Muscle of arm (tissue), 14 donors: ENCODE measurements at places on chromosomes 7 and 10. TPM values are rescaled to one million over a fixed set of nuclear protein-coding genes. Genes with fewer than 3 reads are reported as not detected.

DNA sequence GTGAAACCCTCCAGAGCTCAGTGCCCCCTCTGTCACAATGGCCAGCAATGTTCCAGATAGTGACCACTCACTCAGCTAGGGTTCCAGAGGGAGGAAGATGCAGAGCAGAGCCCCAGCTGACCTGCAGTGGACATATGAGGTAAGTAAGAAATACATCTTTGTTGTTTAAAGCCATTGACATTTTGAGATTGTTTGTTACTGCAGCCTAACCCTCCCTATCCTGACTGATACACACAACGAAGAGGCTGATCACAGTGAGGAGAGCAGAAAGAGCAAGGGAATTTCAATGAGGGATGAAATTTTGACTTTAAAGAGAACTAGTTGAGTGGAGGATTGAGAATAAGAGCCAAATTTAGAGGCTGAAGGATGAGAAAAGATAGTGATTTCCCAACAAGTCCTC, 51.3 kb upstream of the LRGUK start:
- DNase-seq, result no peak

Gene HGF
- polyA plus RNA-seq, result not detected

Gene ABCB8
- 18.1 TPM for polyA plus RNA-seq

GRCh38 chr7:128933180-128933891, 4.4 kb upstream of the IRF5 start:
- DNase-seq, result no peak

DNA sequence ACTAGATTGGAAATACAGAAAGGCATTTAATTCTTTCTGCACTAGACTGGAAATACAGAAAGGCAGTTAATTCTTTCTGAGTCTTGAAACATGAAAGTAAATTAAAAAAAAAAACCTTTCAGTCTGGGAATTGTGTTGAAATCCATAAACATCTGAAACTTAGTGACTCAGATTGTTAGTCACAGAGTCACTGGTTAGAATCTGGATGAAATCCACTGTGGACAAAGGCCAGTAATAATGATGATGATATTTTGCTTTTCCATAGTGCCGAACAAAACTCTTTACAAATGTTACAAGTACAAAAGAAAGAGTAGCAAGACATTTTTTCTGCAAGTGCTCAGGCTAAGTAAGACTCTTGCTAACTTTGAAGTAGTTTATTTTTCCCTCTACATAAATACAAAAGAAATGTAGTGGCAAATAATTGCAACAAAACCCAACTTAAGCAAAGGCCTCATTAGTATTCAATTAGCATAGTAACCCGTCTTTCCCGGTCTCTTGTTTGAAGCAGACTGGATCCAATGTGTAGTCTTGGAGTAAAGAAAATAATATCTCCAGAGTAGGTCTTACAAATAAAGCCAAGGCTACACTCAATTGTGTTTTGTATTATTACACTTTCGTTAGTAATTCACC, 5.8 kb upstream of the PRTFDC1 start:
- DNase-seq, result peak; percentile 93

- no peak for DNase-seq
Measured at GRCh38 chr10:5076615-5077014, 17.6 kb upstream of the AKR1C3 start.

- DNase-seq, result no peak
Measured at GRCh38 chr10:104274762-104275721, 6.1 kb downstream of the GSTO2 start.

Gene ELFN1
- 12.9 TPM for polyA plus RNA-seq

DNA sequence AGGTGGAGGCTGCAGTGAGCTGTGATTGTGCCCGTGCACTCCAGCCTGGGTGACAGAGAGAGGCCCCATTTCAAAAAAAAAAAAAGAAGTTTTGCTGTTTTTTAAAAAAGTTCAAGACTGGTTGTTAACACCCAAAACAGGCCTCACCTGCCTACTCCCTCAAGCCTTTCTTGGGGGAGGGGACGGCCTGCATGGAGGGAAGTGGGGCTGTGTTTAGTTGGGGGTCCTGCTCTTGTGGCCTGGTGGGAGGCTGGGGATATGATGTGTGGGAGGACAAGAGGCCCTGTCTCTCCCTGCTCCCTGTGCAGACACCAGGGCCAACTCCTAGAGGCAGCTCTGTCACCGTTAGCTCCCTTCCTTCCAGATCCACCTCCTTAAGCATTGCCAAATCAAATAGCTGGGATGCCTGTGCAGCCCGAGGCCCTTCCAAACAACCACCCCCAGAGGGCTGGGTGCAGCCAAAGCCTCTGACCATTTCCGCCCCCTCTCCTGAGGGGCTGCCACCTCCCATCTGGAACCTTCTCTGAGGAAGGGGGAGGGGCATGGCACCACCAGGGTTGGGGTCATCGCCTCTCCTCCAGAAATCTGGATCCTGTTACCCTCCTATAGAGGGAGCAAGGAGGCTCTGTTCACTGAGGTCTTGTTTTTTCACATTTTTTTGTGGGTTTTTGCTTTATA, 32.9 kb upstream of the ANKRD2 start:
- no peak for DNase-seq

Gene KNDC1
- polyA plus RNA-seq, result 5.2 TPM

DNA sequence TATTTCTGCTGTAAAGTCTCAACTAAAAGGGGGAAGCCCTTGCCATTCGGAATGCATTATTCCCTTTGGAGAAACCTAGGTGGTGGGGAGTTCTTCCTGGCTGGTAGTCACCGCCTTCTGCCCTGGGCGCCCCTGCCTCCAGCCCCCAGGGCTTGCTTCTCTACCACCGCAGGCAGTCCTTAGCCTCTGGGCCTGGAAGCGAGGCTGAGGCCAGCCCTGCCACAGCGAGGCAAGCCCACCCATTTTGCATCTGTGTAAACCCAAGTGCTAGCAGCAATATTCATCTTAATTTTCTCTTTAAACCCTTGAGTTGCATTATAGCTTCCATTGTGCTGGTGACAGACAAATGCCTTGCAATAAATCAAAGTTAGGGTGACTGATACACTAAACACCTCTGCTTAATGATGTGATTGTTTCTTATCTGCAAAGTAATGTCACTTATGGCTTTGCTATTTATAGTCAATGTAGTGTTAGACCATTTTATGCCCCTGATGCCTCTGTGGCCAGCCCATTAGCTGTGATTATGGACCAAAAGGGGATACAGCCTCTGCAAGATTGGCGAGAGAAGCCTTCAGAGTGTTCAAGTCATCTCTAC, 26.2 kb upstream of the MGMT start:
- no peak for DNase-seq

DNA sequence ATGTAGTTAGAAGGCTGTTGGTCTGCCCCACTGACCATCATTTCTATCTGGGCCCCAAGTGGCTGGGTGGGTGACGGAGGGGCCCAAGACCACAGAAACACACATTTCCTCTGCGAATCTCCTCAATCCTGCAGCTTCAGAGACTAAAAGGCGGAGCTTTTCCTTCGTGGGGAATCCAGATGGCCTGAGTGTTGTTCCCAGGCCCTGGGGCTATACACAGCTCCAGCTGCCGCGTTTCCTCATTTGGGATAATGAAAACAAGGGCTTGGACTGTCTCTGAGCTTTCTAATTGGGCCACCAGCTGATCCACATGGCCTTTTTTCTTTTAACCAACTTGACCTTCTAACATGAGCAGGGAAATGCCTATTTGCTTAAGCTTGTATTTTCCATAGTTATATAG, 339.9 kb downstream of the CXCL12 start:
- DNase-seq, result no peak

- DNase-seq, result no peak
Measured at GRCh38 chr10:30398788-30399187, 35.2 kb upstream of the MAP3K8 start.

Gene KCNH2
- polyA plus RNA-seq, result 18.8 TPM

Gene AKR1C2
- polyA plus RNA-seq, result 9.7 TPM

GRCh38 chr7:35695987-35696386, 1.1 kb upstream of the HERPUD2 start:
- DNase-seq, result no peak

Gene CYP26A1
- polyA plus RNA-seq, result not detected

- DNase-seq, result no peak
Measured at GRCh38 chr7:137613006-137613525, 233.7 kb downstream of the DGKI start.
